ENCODE measurements at places on chromosomes 5 and 9.

- no peak for ATAC-seq
Measured at GRCh38 chr9:82419696-82420486, 431.3 kb downstream of the SPATA31D1 start.

DNA sequence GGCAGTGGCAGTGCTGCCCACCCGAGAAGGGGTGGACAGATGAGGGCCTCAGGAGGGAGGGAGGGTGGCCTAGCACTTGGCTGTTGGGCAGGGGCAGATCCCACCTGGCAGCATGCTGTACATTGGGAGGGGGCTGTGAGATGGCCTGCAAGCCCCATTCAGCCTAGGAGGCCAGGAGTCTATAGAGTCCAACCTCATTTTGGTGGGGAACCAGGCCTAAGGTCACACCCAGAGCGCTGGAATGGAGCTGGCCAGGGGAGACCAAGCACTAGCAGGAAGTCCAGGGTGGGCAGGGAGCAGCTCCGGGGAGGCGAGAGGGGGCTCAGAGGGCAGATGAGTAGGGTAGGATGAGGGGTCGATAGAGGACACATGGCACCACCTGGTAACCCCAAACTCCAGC is 22.9 kb downstream of the TRIM14 start:
- no peak for ATAC-seq

DNA sequence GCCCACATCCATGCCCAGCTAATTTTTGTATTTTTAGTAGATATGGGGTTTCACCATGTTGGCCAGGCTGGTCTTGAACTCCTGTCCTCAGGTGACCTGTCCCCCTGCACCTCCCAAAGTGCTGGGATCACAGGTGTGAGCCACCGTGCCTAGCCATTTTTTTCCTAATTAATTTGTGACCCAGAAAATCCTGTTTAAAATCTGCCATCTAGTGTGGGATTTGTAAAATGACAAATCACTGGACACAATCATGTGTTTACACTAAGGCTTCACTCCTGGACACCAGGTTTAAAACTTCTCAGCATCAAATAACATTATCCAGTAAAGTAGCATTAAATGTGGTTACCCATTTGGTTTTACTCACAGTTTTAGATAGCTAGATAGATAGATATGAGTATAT is 18.6 kb upstream of the KDM4C start:
- peak; percentile 72 for ATAC-seq

GRCh38 chr5:126143622-126144021 is 279.6 kb upstream of the GRAMD2B start:
- no peak for ATAC-seq

DNA sequence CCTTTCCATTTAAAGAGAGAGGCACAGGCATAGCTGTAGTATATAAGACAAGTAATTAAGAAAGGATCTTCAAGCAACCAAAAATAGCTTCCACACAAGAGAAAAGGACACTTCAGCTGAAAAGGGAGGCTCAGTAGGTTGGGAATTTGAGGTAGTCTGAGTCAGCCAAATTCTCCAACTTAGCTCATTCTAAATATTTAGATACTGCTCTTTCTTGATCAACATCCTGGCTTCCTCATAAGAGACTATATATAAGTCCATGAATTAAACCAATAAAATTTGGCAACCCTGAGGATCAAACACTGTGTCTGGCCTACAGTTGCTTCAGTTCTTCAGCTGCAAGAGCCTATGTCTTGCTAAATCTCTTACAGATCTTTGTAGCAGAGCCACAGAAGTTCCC is 17.8 kb downstream of the HINT1 start:
- ATAC-seq: no peak

- peak; percentile 55 for ATAC-seq
Measured at GRCh38 chr5:132497488-132497997, 7.0 kb upstream of the IRF1 start.

DNA sequence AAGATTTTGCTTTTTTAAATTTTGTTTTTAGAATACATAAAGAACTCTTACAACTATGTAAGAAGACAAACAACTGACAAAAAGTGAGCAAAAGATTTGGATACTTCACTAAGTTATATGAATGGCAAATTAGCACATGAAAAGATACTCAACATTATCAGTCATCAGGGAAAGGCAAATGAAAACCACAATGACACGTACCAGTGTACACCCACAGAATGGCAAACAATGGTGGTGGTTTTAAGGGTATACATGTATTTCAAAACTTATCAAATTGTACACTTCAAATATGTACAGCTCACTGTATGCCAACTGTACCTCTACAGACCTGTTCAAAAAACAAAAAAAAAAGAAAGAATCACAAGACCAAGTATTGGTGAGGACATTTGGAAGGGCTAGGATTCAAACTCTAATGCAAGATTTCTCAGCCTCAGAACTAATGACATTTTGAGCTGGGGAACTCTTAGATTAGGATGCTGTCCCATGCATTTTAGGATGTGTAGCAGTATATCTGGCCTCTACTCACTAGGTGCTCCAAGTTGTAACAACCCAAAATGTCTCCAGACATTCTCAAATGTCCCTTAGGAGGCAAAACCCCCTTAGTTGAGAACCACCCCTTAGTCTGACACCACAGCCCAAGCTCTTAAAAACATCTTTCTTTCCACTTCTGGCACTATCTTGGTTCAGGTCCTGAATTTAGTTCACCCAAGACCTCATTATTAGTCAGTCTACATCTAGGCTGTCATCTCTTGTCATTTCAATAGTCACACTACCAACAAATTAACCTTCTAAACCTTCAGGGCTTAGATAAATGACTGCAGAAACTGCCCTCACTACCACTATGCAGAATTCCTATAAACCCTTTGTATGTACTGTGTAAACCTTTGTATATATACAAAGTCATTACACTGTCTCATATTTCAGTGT is 9.7 kb downstream of the SCAI start:
- ATAC-seq: no peak

- no peak for ATAC-seq
Measured at GRCh38 chr5:77546-77945, 14.4 kb upstream of the PLEKHG4B start.

Measured in SK-N-SH treated with all-trans-retinoic acid at 6 μM for 48 hours (cell line).